GM12892 (cell line): ENCODE measurements at places on chromosomes 4 and X.

- no peak for DNase-seq
These were observed 90.8 kb downstream of the DCTD start for GRCh38 chr4:182826391-182826790.

DNA sequence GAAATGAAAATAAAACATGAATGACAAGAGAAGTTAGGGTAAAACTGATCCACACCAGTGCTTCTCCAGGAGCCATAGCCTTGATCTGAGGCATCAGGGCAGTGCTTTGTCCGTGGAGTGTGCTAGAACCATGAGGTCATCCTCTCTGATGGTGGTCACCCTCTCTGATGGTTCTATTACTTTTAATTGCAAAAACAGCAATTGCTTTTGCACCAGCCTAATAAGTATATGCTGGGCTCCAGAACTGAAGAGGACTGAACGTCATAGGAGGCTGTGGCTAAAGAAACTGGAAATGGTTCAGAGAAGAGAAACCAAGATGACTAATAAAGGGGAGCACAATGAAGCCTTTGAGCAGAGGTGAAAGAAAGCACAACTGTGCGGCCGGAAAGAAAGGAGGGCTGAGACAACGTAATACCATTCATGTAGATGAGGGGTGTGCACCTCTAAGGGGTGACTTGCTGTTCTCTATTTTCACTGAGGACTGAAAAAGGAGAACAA lies 17.0 kb upstream of the TMEM154 start:
- peak; percentile 51 for DNase-seq

DNA sequence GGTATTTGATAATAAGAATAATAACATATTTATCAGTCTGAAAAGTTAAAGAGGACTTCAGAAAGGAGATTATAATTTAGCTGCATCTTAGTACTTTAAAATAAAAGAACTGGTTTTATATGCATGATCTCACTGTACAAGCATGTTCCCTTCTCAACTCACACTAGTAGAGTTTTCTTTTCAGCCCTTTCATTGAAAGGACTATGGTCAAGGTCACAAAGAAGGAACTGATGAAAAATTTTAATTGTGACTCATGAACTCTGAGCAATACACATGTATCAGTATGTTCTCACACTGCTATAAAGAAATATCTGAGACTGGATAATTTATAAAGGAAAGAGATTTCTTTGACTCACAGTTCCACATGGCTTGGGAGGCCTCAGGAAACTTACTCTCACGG lies 73.7 kb upstream of the NDST4 start:
- no peak for DNase-seq

DNA sequence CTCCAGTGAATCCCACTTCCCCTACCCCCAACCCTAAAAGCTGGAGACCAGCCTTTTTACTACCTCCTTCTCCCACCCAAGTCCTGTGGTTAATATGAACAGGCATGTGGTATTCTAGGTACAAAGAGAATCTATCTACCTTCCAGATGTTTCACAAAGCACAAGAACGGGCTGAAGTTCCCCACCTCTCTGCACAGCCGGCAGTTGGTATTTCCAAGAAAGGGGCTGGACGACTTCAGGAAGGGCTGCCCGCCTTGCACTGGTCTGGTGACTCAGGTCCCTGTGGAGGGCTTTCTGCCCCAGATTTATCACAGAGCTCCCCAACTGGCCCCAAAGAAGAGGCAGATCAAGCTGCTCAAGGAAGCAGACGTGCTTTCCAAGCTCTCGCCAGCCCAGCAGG lies 4.5 kb downstream of the FAM47E start:
- DNase-seq, result no peak

DNA sequence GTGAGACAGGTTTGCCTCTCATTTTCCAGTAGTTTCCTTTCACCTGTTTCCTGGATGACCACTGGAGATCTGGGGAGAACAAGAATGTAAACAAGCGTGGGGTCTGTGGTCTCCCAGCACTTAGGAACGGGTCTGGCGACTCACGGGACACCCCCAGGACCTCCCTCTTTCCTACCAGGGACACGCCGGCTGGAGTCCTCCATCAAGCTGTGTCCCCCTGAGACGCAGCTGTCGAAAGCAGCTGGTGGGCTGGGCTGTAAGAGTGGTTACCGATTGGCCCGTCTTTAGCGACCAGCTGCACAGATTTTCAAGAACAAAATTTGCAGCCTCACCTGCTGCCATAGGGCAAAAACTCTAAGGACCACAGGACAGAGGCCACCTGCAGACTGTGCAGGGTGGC lies 11.9 kb downstream of the LRPAP1 start:
- no peak for DNase-seq

GRCh38 chr4:164536814-164537213 lies 217.1 kb upstream of the SMIM31 start:
- no peak for DNase-seq

DNA sequence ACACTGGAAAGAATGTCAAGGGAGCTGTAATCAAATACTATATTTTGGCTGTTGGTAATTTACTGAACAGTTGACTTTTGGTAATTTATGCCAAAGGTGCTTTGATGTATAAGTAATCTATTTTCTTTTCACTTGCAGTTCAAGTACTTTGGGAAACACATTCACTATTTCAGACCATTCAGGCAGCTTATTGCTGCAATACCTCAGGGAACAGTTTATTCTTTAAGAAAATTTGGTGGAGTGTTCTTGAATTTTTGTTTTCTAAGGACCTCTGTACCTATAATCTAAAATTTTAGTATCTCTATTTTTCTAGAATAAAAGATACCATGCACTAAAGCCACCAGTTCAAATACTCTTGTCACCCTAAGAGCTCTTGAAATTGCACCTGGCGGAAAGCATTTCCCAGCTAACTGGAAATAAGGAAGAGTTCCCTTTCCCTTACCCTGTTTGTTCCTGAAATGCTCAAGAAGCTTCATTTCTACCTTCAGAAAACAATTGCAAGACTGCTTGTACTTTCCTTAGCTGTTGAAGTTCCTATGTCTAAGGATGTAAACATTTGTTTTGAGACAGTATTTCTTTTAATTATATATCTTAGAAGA lies 633.5 kb upstream of the FAT1 start:
- no peak for DNase-seq

DNA sequence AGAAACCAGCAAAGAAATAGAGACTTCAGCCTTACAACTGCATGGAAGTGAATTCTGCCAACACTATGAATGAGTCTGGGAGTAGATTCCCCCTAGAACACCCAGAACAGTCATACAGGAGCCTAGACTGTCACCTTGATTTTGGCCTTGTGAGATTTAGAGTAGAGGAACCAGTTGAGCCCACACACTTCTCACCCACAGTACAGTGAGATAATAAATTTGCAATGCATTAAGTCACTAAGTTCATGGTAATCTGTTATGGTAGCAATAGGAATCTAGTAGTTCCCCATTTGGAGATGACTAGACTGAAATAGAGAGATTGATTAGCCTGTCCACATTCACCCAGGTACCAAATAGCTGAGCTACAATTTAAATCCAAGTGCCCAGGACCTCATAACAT lies 59.0 kb downstream of the FAM13A start:
- DNase-seq, result no peak

DNA sequence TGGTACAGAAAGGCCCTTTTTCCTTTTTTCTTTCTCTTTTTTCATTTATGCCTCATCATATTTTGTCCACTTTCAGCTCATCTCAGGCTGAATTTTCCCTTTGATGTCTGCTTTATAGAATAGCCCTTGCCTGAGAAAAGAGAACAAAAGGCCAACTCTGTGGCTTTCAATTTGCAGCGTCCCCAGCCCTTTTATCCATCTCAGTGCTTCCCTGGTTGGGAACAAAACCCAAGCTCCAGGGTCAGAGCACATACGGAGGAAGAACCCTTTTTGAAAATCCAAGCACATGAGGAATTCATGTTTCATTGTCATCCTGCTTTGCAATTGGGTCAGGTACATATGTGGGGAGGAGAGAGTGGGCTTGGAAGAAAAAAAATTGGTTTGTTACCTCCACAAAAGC lies 47.5 kb downstream of the TMEM164 start:
- no peak for DNase-seq

DNA sequence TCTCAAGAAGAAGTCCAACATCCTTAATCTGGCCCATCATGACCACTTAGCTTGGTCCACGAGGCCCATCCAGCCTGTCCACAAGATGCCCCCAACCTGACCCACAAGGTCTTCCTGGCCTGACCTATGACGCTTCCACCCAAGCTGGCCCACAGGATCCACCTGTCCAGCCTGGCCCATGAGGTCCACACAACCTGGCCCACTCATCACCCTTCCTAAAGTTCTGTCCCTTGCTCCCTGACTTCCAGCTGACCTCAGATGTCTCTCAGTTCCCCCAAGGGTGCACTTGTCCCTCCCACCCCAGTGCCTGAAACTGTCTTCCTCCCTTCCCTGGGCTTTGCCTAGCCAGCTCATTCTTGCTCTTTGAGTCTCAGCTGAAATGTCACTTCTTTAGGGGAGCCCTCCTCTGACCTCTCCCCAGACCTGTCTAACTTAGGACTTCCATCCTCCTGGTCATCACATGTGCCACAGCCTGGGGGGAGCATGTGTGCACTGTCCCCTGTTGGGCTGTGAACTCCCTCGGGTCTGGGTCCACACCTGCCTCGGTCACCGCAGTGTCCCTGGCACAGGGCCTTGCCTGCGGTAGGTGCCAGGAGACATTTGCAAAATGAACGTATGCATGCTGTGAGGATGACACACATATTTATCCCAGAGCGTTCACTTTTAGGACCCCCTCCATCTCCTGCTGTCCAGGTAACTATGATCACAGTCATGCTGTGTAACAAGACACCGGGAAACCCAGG lies 61.7 kb downstream of the EVC start:
- DNase-seq, result no peak

GRCh38 chr4:113384600-113384999 lies 335.1 kb downstream of the ANK2 start:
- no peak for DNase-seq

DNA sequence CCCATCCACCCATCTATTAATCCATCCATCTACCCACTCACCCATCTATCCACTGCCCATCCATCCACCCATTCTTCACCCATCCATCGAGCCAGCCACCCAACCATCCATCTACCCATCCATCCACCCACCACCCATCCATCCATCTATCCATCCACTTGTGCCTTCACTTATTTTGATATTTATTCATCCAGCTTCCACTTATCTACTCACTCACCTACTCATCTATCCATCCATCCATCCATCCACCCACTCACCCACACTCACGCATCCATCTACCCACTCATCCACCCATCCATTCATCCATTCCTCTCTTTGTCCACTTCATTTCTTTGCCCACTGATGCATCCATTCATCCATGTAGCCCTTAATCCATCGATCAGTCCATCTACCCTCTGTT lies 72.9 kb upstream of the AFAP1 start:
- no peak for DNase-seq

- DNase-seq, result peak; percentile 82
These were observed 3.0 kb upstream of the UBA1 start for GRCh38 chrX:47190445-47191269.

GRCh38 chr4:164828955-164829354 lies 48.0 kb upstream of the APELA start:
- DNase-seq, result no peak

DNA sequence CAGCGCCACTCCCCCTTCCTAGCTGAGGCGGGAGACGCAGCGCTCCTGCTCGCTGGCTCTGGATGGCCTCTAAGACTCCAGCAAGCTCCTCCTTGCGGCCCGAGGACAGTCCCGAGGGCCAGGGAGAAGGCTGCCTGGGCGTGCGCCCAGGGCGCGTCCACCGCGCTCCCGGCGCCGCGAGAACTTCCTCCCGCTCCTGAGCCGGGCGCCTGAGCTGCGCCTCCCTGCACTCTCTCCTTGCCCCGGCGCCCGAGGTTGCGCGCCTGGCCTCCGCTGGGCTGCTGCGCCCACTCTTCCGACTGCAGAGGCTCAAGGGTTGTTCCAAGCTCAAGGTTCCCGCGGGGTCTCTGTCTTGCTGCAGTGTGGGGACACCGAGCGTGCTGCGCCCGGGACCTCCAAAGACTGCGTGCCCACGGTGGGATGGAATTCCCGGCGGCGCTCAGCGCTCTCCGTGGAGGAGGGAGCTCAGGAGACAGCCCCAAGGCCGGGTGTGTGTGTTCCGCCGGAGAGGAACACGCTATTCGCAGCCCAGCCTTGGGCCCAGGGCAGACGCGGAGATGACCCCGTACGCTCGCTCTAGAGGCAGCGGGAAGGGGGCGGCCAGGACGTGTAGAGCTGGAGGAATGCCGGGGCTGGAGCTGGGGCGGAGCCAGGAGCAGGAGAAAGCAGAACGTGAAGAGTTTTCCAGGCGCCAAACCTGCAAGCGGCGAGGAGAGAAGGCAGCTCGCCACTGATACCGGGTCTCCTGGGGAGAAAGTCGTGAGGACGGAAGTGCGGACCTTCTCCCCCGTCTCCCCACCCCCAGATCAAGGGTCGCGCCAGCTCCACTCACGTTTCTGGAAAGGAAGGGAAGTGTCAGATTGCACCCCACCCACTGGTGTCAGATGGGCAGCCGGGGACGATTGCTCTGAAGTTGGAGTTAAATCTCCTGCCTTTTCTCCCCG lies at the start of gene ARHGAP6:
ARHGAP6 (minus strand) TSS at position 753 of the 944 bp plus-strand sequence. CDS start 1,092 bp downstream, outside the sequence.
- peak; percentile 22 for DNase-seq
